T-helper 2 cell treated with Interferon-gamma antibody and Interleukin-4, amounts not matched to agents 100 ng/mL and 5 ng/mL, for 36 hours (primary cell): ENCODE measurements at places on chromosomes 1 and 21. TPM values are rescaled to one million over a fixed set of nuclear protein-coding genes. Genes with fewer than 3 reads are reported as not detected.

HTR1D gene
- total RNA-seq: not detected in 2 replicates

LORICRIN gene
- total RNA-seq: not detected in 2 replicates

SPRR2G gene
- total RNA-seq: not detected in 2 replicates

IL20 gene
- total RNA-seq: not detected in 2 replicates

NHLH1 gene
- total RNA-seq: 0.52 and 0.68 TPM in 2 replicates

ZNF648 gene
- total RNA-seq: not detected in 2 replicates

OR10J1 gene
- total RNA-seq: not detected in 2 replicates

RIMKLA gene
- 1.2 and 1.7 TPM in 2 replicates for total RNA-seq

CLEC20A gene
- not detected in 2 replicates for total RNA-seq

SIPA1L2 gene
- total RNA-seq: 0.23 TPM in 2 replicates

AIDA gene
- 66.1 and 66.7 TPM in 2 replicates for total RNA-seq

TNNT2 gene
- total RNA-seq: not detected in 2 replicates

KRTAP10-12 gene
- total RNA-seq: not detected in 2 replicates

GNAT2 gene
- total RNA-seq: not detected in 2 replicates

SMPDL3B gene
- 0.41 and 0.64 TPM in 2 replicates for total RNA-seq

HFM1 gene
- total RNA-seq: not detected in 2 replicates

OR2M3 gene
- not detected in 2 replicates for total RNA-seq

KCNT2 gene
- not detected in 2 replicates for total RNA-seq

UCHL5 gene
- 60.1 TPM in 2 replicates for total RNA-seq

C1QA gene
- total RNA-seq: not detected in 2 replicates

GABRD gene
- total RNA-seq: 0.18 TPM in 1 of 2 replicates, not detected in the other

HSD3B2 gene
- total RNA-seq: not detected in 2 replicates

GALNT2 gene
- total RNA-seq: 26.6 and 27.4 TPM in 2 replicates

E2F2 gene
- 85.6 and 87.7 TPM in 2 replicates for total RNA-seq

RGS8 gene
- total RNA-seq: not detected in 2 replicates

RNF186 gene
- total RNA-seq: not detected in 2 replicates

CCNL2 gene
- 111 TPM in 2 replicates for total RNA-seq

CCDC185 gene
- total RNA-seq: not detected in 2 replicates

IKBKE gene
- total RNA-seq: 92.0 and 98.6 TPM in 2 replicates

ALX3 gene
- not detected in 2 replicates for total RNA-seq

UMODL1 gene
- total RNA-seq: 0.09 TPM in 2 replicates

GPR52 gene
- 3.4 and 4.0 TPM in 2 replicates for total RNA-seq

CFAP107 gene
- total RNA-seq: not detected in 2 replicates

P3H1 gene
- 38.1 and 39.3 TPM in 2 replicates for total RNA-seq

PRMT6 gene
- total RNA-seq: 17.1 and 17.5 TPM in 2 replicates

TACSTD2 gene
- total RNA-seq: not detected in 2 replicates

BRDT gene
- not detected in 2 replicates for total RNA-seq

PGLYRP3 gene
- not detected in 2 replicates for total RNA-seq

FAM151A gene
- not detected in 2 replicates for total RNA-seq

FAF1 gene
- 77.9 and 82.1 TPM in 2 replicates for total RNA-seq

MTARC1 gene
- total RNA-seq: not detected in 2 replicates

SPRR2D gene
- not detected in 2 replicates for total RNA-seq

FAAP20 gene
- total RNA-seq: 49.2 and 52.7 TPM in 2 replicates

SLC30A7 gene
- total RNA-seq: 37.9 and 39.1 TPM in 2 replicates

SEMA4A gene
- total RNA-seq: 10.5 and 12.4 TPM in 2 replicates

MYOG gene
- not detected in 2 replicates for total RNA-seq

KANK4 gene
- total RNA-seq: not detected in 2 replicates

CFHR1 gene
- not detected in 2 replicates for total RNA-seq

GBP6 gene
- total RNA-seq: 0.34 and 0.36 TPM in 2 replicates

TMEM201 gene
- 23.4 and 24.3 TPM in 2 replicates for total RNA-seq

TRIM46 gene
- total RNA-seq: 15.2 and 17.3 TPM in 2 replicates

CASP9 gene
- 17.4 and 18.3 TPM in 2 replicates for total RNA-seq

OR2T29 gene
- not detected in 2 replicates for total RNA-seq

CHODL gene
- total RNA-seq: not detected in 2 replicates

CFAP74 gene
- total RNA-seq: not detected in 2 replicates

NTRK1 gene
- total RNA-seq: 12.7 and 13.4 TPM in 2 replicates

FAM72A gene
- 20.6 and 27.6 TPM in 2 replicates for total RNA-seq

DENND2C gene
- 0.05 and 0.11 TPM in 2 replicates for total RNA-seq
